Endothelial cell (in vitro differentiated cells): ENCODE measurements at places on chromosomes 4 and X.

DNA sequence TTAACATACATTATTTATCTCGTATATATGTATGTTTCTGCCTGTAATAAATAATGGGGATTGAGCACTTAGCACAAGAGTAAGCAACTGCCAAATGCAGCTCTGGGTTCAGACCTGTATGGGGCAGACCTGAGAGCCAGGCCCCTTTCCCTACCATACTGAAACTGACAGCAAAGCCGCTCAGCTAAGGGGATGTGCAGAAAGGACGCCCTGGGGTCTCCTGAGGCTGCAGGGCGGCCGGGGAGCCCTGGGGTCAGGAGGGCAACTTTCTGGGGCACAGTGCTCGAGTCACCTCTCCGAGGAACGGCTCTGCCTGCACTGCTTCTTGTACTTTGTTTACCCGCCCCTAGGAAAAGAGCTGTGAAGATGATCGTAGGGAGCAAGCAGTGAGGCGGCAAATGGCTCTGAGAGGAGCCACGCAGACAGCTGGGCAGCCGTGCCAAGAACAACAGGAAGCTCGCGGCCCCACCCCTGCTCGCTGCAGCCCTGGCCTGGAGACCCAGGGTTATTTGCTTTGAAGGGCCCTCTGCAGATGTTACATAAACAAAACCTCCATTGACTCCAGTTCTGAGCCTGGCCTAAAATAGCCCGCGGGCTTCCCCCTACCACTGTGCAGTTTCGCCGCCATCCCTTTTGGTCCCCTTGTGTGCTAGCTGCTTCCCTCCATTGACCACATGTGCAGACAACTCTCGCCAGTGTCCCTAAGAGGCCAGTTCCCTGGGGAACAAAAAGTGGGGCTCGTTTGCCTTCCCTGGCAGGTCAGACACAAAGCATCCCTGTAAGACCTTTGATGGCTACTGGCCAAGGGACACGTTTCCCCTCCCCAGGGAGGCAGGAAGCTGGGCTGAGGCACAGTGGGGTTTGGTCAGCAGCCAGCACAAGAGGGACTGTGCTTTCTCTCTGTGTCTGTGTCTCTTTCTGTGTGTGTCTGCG is 111.3 kb upstream of the LNX1 start:
- DNase-seq, result no peak

GRCh38 chrX:103347682-103348397 is 8.5 kb upstream of the TCEAL9 start:
- DNase-seq, result no peak

- DNase-seq, result no peak
Measured at GRCh38 chr4:6228158-6229067, 28.1 kb upstream of the JAKMIP1 start.

DNA sequence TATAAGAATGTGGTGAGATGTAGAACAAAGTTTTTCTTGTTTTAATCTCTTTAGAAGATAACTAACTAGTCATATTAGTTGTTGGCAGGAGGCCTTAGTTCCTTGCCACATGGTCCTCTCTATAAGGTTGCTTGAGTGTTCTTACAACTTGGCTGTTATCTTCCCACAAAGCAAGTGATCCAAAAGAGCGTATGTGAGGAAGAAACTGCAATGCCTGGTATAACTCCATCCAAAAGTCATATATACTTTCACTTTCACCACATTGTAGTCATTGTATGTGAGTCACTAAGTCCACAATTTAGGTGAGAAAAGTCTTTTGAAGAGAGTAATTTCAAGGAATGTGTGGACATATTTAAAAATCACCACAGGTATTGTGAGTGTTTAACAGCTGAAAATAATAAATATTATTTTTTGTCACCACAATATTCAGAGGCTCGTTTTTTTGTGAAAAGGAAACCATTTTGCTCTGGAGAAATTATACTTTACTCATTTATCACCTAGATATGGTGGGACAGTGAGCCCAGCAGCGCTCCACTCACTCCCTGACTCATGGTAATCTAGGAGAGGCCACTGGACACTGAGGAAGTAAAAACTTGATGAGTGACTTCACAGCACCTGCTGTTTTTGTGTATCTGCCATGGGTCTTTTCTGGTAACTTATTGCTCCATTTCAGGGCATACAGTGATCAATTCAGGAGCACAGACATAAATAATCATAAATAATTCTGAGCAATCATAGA is 369.4 kb upstream of the NDST3 start:
- DNase-seq, result no peak

- no peak for DNase-seq
Measured at GRCh38 chrX:45775468-45775867, 574.8 kb upstream of the DIPK2B start.

DNA sequence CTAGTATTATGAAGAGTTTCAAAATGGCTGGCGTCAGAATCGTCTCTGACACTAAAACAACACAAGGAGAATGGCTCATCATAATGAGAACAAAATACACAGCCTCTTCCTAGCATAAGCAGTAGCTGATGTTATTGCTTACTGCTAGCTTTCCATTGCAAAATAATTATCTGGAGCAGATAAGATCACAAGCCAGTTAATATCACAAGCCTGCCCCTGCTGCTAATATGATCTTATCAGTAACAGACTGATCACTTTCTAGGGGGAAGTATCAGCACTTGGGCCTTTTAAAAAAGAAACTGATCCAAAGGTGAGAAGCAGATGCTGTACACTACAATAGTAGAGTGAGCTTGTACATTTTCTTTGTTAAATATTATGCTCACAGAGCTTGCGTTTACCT is 554.8 kb upstream of the PABPC4L start:
- DNase-seq, result no peak

GRCh38 chr4:184331268-184331995 is 113.8 kb upstream of the ENPP6 start:
- no peak for DNase-seq

GRCh38 chrX:63664741-63665140 is 120.3 kb downstream of the ARHGEF9 start:
- DNase-seq, result no peak

GRCh38 chr4:168882650-168883233 is 127.3 kb downstream of the CBR4 start:
- DNase-seq, result no peak

DNA sequence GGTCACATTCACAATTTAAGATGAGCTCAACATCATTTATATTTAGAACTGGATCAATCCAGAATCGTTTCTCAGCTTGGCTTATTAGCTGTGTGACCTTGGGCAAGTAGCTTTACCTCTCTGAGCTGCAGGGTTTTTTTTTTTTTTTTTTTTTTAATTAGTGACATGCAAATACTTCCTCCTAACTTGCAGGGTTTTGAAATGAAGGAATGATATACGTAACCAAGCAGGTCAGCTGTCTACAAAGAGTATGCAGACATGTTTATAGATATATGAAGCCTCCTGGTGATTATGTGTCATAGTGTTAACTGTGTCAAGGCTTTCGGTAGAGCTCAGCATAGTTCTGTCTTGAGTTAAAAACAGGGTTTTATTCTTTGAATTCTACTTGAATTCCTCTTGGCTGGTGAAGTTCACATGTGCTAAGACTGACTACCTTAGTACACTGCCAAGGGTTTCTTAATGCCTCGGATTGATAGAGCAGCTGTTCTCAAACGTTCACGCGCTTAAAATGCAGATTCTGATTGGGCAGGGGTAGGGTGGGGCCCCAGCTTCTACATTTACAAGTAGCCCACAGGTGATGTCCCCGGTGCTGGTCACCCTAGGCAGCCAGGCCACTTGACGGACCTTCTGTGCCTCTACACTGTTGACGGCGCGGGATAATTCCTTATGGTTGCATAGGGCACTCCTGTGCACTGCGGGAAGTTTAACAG is 654 bp upstream of the STS start:
- DNase-seq, result no peak

DNA sequence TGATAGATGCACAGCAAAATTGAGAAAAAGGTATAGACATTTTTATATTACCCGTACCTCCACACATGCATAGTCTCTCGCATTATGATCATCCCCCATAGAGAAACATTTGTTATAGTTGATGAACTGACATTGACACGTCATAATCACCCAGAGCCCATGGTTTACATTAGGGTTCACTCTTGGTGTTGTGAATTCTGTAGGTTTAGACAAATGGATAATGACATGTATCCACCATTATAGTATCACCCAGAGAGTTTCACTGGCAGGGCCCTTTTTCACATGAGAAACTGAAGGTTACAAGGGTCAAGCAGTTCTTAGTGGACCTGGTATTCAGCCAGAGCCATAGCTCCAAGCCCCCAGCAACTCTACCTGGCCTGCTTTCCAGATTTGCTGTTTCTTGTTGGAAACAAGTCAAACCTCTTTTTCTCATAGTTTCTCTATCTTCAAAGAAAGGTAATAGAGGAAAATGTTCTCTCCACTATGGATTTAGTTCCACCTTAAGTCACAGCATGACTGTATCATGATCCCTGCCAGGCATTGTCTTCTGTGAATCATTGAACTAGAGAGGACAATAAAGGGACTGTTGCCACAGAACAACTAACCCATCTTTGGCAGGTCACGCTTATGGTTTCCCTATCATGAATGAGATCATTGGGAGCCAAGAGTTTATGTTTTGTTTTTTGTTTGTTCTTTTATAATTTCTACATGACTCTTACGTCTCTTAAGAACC is 64.0 kb downstream of the HHIP start:
- DNase-seq, result no peak

- no peak for DNase-seq
Measured at GRCh38 chr4:87865960-87866598, 33.3 kb downstream of the MEPE start.

- no peak for DNase-seq
Measured at GRCh38 chr4:99710681-99711345, 53.2 kb upstream of the C4orf54 start.
